Putamen (tissue), 1 donor: ENCODE measurements at places on chromosomes 11 and 22.

GRCh38 chr22:24087071-24087795, 76.1 kb downstream of the CABIN1 start:
- no peak for DNase-seq

DNA sequence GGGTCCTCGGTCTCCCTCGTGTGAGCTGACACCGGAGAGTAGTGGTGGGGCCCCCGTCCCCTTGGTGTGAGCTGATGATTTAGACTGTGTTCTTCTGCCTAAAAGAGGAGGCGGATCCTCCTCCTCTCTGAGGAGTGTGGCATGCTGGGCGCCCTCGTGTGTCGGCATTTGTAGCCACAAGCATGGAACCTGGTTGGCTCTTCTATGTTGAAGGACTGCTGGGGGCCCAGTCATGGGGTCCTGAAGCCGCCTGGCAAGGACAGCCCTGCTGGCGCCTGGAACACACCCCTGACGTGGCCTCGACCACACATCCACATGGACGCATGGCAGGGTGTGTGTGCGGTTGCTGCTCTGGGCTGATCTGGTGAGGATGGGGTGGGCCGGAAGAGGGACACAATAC, 50.2 kb downstream of the AP2A2 start:
- DNase-seq: peak; percentile 39

DNA sequence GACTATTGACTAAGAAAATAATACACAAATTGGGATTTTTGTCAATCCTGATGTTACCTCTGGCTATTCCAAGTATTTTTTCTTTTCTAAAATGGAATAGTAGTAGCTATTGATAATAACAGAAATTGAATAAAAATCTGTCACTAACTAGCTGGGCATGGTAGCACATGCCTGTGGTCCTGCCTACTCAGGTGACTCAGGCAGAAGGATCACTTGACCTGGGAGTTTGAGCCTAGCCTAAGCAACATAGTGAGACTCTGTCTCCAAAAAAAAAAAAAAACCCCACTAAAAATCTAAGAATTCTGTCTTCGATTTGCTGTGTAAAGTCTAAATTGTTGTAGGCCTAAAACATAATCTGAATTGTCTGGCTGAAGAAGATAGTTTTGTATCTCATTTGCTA, 42.2 kb downstream of the FAM118A start:
- DNase-seq: no peak

- no peak for DNase-seq
Observed at GRCh38 chr11:119573858-119574257, 150.9 kb upstream of the THY1 start.

DNA sequence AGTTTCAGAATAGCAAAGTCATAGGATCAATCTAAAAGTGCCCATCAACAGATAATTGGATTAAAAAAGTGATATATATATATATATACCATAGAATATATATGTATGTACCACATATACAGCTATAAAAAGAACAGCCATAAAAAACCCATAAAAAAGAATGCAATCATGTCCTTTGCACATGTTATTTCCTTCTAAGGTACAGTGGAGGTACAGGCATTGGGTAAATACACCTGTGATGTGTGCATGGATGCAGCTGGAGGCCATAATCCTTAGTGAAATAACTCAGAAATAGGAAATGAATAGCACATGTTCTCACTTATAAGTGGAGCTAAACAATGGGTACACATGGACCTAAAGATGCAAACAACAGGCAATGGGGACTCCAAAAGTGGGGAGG, 7.1 kb upstream of the DKK3 start:
- no peak for DNase-seq
